ENCODE measurements at places on chromosomes 7 and 10.

DNA sequence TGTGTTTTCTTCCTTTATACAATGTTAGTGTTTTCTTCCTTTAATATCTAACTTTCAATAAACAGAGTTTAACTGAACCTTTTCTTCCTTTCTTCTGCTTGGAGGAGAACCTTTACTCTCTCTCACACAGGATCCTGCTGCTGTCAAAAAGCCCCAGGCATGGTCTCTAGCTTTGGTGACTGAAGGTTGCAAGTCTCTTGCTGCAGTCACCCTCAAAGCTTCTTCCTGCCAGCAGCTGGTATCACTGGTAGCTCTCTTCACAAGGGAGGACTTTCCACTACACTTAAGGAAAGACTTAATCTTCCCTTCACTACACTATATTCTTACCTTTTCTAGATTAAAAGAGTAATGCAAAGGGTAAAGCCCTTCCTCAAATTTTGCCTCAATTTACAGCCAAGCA, 153.4 kb downstream of the SGMS1 start:
- DNase-seq = no peak

- no peak for DNase-seq
These were observed 1274.9 kb upstream of the SORCS1 start for GRCh38 chr10:108439397-108439796.

DNA sequence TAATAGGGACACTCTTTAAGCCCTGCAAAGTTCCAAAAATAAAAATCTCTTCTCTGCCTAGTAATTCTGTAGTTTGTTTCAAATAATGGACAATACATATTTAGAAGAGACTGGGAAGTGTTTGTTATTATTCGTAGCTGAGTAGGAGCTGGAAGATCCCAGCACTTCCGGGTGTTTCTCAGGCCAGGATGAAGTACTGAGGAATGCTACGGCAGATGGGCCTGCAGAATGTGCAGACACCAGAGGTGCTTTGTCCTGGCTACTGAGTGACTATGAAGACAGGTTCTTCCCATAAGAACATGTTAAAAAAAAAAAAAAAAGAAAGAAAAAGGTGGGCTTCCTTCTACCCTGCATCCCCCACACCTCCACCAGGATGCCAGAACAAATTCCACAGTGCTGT, 36.1 kb downstream of the ETV1 start:
- DNase-seq = no peak

DNA sequence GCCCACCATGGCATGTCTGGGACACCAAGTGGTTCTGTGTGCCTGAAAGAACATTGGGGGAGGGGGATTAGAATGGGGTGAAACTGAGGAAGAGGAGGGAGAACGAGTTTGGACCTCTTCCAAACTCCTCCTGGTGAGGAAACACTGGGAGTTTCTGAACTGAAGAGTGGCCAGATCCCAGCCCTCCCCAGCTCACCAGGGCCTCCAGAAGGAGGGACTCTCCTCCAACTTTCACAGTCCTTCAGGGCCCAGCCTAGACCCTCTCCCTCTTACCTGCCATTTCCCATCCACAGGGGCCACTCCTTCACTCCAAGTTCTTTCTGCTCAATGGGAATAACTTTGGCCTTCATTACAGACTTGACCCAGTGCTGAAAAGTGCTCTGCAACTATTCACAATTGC, 132.0 kb upstream of the FOXK1 start:
- DNase-seq = no peak

GRCh38 chr10:117511601-117512390, 30.8 kb upstream of the EMX2 start:
- DNase-seq = no peak

- DNase-seq = no peak
These were observed 66.8 kb downstream of the LRMDA start for GRCh38 chr10:75497997-75498883.

GRCh38 chr10:29807163-29807806, 172.5 kb upstream of the SVIL start:
- no peak for DNase-seq

- DNase-seq = no peak
These were observed 117.8 kb downstream of the TES start for GRCh38 chr7:116328161-116328560.

- no peak for DNase-seq
These were observed 12.0 kb upstream of the NRCAM start for GRCh38 chr7:108468246-108468645.

GRCh38 chr7:139127648-139128047, 18.1 kb upstream of the ZC3HAV1 start:
- no peak for DNase-seq

- DNase-seq = no peak
These were observed 875.8 kb upstream of the KCND2 start for GRCh38 chr7:119397156-119397555.

- no peak for DNase-seq
These were observed 22.7 kb downstream of the MKRN1 start for GRCh38 chr7:140456551-140457051.

GRCh38 chr10:113228530-113228929, 278.5 kb downstream of the TCF7L2 start:
- no peak for DNase-seq

DNA sequence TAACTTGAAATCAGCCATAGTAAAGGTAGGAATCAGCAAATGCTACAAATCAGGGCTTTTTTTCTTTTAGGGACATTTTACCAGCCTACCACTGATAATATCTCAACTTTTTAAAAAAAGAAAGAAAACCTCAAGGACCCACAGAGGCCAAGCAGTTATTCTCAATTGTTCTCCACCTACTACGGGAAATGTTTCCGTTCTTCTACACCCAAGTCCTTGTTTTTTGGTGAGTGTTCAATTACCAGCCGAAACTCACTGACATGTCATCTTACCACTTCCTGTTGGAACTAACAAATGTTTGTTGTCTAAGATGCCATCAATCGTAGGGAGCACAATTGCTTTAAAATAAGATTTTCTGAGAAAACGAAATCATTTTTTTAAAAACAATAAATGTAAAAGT, 50.2 kb upstream of the CDK1 start:
- DNase-seq = no peak

- no peak for DNase-seq
These were observed 2.7 kb downstream of the CAV1 start for GRCh38 chr7:116527521-116527920.

GRCh38 chr10:4639960-4640359, 186.0 kb upstream of the AKR1E2 start:
- no peak for DNase-seq

DNA sequence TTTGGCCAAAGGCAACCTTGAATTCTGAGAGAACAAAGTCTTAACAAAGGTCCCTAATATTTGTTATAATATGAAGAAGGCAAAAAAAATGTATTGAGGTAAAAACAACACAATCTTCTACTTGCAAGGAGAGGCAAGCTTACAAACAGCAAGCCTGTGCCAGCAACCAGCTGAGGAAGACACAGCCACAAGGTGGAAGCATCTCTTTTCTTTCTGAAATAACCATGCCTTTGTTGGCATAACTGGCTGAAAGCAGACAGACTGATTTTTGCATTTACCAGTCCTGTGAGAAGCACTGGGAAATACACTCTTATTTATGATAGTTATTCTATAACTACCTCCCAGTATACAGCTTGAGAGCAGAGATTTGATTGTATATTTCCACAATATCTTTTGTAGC, 292.0 kb downstream of the PHTF2 start:
- DNase-seq = no peak

GRCh38 chr7:31123321-31123720, 71.2 kb downstream of the ADCYAP1R1 start:
- no peak for DNase-seq

GRCh38 chr10:6171881-6172695, 30.6 kb upstream of the PFKFB3 start:
- DNase-seq = peak; percentile 55
